Neural crest cell (in vitro differentiated cells): ENCODE measurements at places on chromosomes 16 and 17. TPM values are rescaled to one million over a fixed set of nuclear protein-coding genes. Genes with fewer than 3 reads are reported as not detected.

ABCA3 gene
- 19.6 TPM in 2 replicates for total RNA-seq

ZNF629 gene
- total RNA-seq, result 41.0 and 41.4 TPM in 2 replicates

MAF gene
- 4.1 TPM in 2 replicates for total RNA-seq

LGALS9B gene
- not detected in 2 replicates for total RNA-seq

- no peaks in the 10 kb centered on the region for H3K27me3 ChIP-seq
- DNase-seq, result no peak
- no peaks in the 10 kb centered on the region for H3K36me3 ChIP-seq
- H3K4me1 ChIP-seq, result peaks cover 6% of the 10 kb centered on the region
- no peak overlapping the region for H3K4me3 ChIP-seq
Measured at GRCh38 chr17:63930951-63931575, 1.1 kb downstream of the CD79B start.

GP1BA gene
- total RNA-seq, result not detected in 2 replicates

MT4 gene
- total RNA-seq, result not detected in 2 replicates

KRT17 gene
- total RNA-seq, result not detected in 2 replicates

DNA sequence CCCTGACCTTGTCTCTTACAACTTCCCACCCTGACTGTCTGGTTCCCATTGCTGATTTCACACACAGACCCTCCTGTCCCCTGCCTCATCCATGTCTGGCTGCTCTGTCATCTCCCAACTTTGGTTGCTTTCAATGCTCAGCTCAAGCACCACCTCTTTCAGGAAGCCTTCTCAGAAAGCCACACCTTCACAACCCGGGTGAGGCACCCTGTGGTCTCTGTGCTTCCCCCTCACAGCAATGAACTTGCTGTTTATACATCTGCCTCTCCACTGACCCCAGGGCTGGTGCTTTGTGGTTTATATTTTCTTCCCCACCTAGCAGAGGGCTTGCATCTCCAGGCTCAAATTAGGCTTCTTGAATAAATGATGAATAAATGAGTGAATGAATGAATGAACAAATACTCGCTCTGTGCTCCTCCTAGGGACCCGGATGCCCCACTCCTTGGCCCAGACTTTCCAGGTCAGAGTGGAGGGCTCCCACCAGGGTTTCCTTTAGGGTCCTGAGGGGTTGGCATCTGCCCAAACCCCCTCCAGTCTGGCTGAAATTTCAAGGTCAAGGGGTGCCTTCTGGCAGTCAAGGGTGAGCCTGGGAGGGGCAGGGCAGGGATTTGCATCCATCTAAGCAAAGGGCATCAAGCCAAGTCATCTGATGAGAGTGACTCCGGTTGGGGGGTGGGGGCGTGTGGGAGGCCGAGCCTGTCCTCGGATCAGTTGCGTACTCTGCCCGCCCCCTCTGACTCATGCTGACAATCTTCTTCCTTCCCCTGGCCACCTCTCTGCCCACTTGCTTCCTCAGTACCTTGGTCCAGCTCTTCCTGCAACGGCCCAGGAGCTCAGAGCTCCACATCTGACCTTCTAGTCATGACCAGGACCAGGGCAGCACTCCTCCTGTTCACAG, at the start of gene ITGAX:
Gene ITGAX, plus strand, starts transcription at position 783 of the 898 bp plus-strand sequence. Its CDS starts 79 bp downstream, at position 862.
- no peaks in the 10 kb centered on the region for H3K36me3 ChIP-seq
- peaks cover 8% of the 10 kb centered on the region for H3K27me3 ChIP-seq
- peak within 1 kb of the TSS; percentile 71 for H3K27ac ChIP-seq
- DNase-seq, result no peak

GRCh38 chr17:13222975-13223374, 205.1 kb upstream of the ELAC2 start:
- no peaks in the 10 kb centered on the region for H3K36me3 ChIP-seq
- no peaks in the 10 kb centered on the region for H3K4me1 ChIP-seq
- H3K27me3 ChIP-seq, result no peaks in the 10 kb centered on the region
- no peak for DNase-seq
- H3K27ac ChIP-seq, result no peak overlapping the region

- DNase-seq, result no peak
- no peaks in the 10 kb centered on the region for H3K36me3 ChIP-seq
- H3K27ac ChIP-seq, result peak overlapping the region; percentile 91
- peaks cover 36% of the 10 kb centered on the region for H3K4me1 ChIP-seq
- peak overlapping the region; percentile 43 for H3K4me3 ChIP-seq
- no peaks in the 10 kb centered on the region for H3K27me3 ChIP-seq
Measured at GRCh38 chr17:47707056-47707804, 13.3 kb downstream of the TBKBP1 start.

GRCh38 chr17:1650731-1651558, 1.3 kb upstream of the RILP start:
- H3K27ac ChIP-seq, result no peak overlapping the region
- peaks cover 13% of the 10 kb centered on the region for H3K4me1 ChIP-seq
- DNase-seq, result no peak
- H3K4me3 ChIP-seq, result peak overlapping the region; percentile 31
- peaks cover 15% of the 10 kb centered on the region for H3K36me3 ChIP-seq

GSG1L gene
- not detected in 2 replicates for total RNA-seq

- no peak for DNase-seq
- H3K4me1 ChIP-seq, result peaks cover 24% of the 10 kb centered on the region
- peak overlapping the region; percentile 57 for H3K4me3 ChIP-seq
- peaks cover 49% of the 10 kb centered on the region for H3K27me3 ChIP-seq
- H3K36me3 ChIP-seq, result no peaks in the 10 kb centered on the region
Measured at GRCh38 chr16:66928702-66929388, 3.5 kb upstream of the RRAD start.

GRB2 gene
- 69.3 and 79.4 TPM in 2 replicates for total RNA-seq

DNA sequence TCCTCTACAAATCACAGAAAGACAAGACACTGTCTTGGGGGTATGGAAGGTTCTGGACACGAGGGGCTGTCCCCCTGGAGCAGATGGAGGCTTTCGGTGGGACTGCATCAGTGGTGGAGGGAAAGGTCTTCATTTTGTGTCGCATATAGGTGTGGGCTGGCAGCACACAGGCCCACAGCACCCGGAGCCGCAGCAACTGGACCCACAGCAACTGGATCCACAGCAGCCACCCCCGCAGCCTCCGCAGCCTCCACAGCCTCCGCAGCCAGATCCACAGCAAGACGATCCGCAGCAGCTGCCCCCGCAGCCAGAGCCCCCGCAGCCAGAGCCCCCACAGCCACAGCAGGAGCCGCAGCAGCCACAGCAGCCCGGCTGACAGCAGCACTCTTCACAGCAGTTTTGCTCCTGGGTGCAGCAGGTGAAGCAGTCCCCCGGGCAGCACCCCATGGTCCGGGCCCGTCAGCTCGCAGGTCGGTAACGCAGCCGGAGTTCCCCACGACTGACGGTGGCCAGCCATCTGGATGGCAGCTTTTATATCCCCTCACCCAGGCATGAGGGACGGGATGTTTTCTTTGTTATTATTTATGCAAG, at the start of gene KRTAP17-1:
Gene KRTAP17-1, minus strand, starts transcription at position 507 of the 591 bp plus-strand sequence. Its CDS starts 60 bp downstream, at position 447.
- DNase-seq, result no peak
- H3K27ac ChIP-seq, result no peak within 1 kb of the TSS
- no peak within 1 kb of the TSS for H3K4me3 ChIP-seq
- H3K27me3 ChIP-seq, result peaks cover 21% of the 10 kb centered on the region
- no peaks in the 10 kb centered on the region for H3K36me3 ChIP-seq

DNA sequence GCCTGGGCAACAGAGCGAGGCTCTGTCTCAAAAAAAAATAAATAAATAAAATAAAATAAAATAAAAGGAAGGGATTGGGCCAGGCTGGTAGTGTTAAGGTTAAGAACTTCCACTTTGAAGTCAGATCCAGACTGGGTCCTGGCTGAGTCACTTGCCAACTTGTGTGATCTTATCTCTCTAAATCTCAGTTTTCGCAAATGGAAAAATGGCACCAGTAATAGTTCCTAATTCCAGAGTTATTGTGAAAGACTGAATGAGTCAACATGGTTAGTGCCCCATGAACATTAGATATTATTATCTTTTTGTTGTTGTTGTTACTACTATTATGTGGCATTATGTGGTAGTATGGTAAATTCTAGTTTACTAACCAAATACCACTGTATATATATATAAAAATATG, 188.0 kb upstream of the AXIN2 start:
- H3K36me3 ChIP-seq, result no peaks in the 10 kb centered on the region
- no peak overlapping the region for H3K27ac ChIP-seq
- no peak overlapping the region for H3K4me3 ChIP-seq
- no peak for DNase-seq
- no peaks in the 10 kb centered on the region for H3K27me3 ChIP-seq
- peaks cover 13% of the 10 kb centered on the region for H3K4me1 ChIP-seq
